ENCODE measurements at places on chromosomes 6 and 20.

- DNase-seq, result no peak
Measured at GRCh38 chr6:72649032-72649984, 27.4 kb downstream of the KCNQ5 start.

GRCh38 chr6:46091080-46091478, 38.7 kb upstream of the ENPP4 start:
- DNase-seq, result no peak

GRCh38 chr20:50220093-50220893, 29.7 kb downstream of the CEBPB start:
- no peak for DNase-seq

DNA sequence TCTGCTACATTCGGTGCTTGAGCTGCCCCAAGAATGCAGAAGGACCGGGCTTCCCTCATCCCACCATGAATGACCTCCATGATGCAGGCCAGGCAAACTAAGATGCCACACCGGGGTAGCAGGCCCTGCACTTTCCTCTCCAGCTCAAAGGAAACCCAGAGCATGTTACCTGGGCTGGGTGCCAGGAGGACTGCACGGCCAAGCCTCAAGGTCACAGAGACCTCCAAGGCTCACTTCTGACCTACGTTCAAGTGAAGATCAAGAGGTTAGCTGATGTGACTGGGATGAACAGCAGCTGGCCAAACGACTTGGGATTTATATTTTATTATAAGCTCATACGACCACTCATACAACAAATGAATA, 501.8 kb downstream of the CD83 start:
- no peak for DNase-seq

DNA sequence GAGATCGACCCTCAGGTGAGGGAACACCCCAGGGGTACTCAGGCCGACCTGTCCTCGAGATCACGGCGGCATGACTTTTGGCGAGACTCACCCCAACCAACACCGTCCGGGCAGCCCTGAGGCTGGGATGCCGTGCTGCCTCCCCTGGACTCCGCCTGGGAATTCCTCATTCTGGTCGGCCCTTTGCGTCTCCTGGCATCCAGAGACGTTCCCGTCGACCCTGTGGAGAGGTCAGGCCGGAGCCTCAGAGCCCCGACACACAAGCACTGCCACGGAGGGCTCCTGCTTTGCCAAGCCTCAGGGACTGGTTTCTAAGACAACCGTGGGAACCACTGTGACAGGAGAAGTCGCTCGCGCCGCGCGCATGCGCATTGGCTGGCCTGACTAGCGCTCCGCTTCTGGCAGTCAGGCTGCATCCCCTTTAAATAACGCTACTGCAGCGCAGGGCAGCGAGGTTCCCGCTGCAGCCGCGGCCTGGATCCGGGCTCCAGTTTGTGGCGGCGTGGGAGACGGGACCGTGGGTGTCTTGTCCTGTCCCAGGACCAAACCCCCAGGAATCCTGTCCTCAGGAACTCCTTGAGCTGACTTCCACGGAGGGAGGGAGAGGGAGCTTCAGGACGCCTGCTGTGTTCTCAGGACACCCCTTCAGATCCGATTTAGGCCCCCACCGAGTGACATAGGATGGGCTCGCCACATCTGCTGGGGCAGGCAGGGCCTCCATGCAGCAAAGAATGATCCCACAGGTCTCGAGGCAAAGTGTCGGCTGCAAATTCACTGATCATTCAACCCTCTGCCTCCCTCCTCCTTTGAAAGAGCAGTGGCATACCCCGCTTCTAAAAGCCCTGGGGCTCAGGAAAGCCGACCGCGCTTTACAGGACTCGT, 163.2 kb upstream of the ZNF337 start:
- DNase-seq, result peak; percentile 56

DNA sequence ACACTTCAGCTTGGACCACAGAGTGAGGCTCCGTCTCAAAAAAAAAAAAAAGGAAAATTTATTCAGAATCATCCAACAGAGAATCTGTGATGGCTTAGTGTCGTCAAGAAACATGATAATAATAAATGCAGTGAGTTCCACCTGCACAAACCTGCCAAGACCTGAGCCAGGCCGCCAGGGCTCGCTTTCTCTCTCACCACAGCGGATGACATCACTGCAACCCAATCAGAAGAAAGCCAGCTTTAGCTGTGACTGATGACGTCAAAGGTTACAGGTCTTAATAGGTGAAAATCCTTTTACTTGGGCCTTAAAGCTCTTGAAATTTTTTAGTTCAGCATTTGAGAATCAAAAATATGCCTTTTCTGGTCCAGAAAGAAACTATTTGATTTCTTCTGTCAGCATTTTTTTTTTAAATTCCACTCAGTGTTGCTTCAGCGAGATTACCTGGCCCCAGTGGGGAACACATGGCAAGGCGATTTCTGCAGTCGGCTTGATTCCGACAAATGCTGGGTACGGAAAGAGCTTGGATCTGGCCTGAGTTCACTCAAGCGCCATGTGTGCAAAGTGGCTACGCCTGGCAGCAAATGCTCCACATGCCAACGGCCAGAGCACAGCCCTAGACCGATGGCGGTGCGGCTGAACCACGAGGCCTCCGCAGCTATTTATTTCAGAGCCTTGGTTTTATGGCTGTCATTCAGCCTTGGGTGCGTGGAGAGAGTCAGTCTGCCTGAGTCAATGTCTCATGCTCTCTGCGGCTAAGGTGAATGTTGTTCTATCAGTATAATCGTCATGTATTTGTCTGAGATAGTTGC, 105.7 kb upstream of the QKI start:
- DNase-seq, result no peak

GRCh38 chr20:24897974-24898373, 51.1 kb upstream of the CST7 start:
- no peak for DNase-seq

GRCh38 chr6:52363228-52363867, 1.4 kb downstream of the PAQR8 start:
- no peak for DNase-seq

GRCh38 chr6:149138699-149139294, 178.7 kb upstream of the TAB2 start:
- DNase-seq, result no peak

- peak; percentile 9 for DNase-seq
Measured at GRCh38 chr6:36914227-36914794, 28.6 kb downstream of the C6orf89 start.

- DNase-seq, result no peak
Measured at GRCh38 chr20:14724036-14724435, 386.6 kb upstream of the FLRT3 start.

DNA sequence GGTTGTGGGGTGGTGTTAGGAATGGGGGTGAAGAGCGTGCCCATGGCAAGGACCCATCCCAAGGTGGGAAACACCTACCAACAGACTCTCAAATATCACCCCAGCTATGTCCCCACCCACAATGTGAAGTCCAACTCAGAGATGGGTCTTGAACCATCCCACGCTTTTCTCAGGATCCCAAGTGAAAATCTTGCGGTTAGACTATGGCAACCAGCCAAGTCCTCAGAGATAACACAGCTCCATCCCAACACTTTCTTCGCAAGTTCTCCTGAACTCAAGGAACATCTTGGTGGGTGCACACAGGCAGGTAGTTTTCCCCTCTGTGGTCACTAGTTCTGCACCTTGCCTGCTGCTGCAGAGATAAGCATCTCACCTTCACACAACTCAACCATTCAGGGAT, 116.0 kb downstream of the CDC5L start:
- no peak for DNase-seq

DNA sequence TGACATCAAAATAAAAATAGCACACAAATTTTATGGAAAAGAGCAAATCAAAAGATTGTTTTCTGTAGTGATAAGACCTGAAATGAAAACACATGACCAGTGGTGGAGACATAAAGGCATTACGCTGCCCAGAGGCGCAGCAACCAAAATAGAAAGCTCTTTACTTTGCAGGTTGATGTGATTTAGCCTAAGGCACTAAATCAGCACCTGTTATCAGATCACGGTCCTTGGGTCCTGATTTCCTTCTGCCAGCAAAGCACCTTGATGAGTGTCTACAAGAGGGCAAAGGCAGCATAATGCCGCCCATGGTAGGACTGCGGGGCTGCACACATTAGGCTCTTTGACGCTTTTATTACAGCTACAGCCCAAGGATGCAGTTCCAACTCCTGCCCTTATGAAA, 19.3 kb upstream of the RAMACL start:
- DNase-seq, result no peak

- no peak for DNase-seq
Measured at GRCh38 chr20:49661560-49662329, 51.9 kb downstream of the B4GALT5 start.

DNA sequence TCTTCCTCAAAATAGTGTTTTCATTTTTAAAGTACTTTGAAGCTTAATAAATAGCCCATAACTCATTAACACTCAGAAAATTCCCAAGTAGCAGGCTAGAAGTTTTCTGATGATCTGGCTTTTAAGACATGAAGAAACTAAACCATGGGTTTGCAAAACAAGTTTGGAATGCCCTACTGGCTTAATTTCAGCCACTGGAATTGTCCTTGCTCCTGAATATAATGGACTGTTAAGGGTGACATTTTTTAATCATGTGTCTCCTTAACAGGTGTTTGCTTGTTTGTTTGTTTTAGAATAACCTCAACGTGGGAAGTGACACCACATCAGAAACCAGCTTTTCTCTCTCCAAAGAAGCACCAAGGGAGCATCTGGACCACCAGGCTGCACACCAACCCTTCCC, 49.1 kb downstream of the ISM1 start:
- DNase-seq, result no peak

DNA sequence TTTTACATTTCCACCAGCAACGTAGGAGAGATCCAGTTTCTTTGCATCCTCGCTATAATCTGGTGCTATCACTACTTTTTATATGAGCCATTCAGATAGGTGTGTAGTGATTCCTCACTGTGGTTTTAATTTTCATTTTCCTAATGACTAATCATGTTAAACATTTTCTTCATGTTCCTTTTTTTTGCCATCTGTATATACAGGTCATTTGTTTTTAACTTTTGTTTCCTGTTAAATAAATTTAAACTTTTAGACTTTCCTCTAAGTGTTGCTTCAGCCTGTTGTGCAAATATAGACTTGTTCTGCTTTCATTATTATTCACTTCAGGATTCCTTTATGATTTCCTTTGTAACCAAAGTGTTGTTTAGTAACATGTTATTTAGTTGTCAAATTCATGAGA, 697.4 kb downstream of the PTPRT start:
- no peak for DNase-seq

GRCh38 chr20:543369-544152, at the start of gene CSNK2A1:
Gene CSNK2A1, minus strand, starts transcription at chr20:543790. Its CDS starts 35,239 bp downstream, at chr20:508551.
- DNase-seq, result peak; percentile 92

GRCh38 chr6:42441697-42442081, 10.0 kb downstream of the TRERF1 start:
- DNase-seq, result no peak

DNA sequence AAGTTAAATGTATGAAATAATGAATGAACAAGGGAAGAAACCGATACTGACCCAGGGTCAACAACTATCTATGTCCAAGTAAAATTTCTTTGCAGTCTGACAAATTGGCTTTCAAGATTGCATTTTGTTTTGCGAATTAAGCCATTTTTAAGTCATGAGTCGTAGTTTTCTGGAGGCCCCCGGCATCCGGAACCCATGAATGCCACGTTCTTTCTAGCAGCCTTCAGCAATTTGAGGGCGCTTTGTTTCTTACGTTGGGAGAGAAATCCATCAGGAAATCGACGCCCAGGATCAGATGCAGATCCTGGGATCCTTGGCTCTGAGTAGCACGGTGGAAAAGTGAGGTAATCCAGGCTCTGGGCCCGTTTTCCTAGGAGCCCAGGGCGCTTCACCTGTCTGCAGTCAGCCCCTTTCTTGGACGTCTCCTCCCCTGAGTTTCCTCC, 309 bp upstream of the ABRACL start:
- DNase-seq, result no peak

- no peak for DNase-seq
Measured at GRCh38 chr20:9038791-9039535, 29.9 kb upstream of the PLCB4 start.

- DNase-seq, result no peak
Measured at GRCh38 chr20:2390951-2391675, 10.4 kb downstream of the TGM6 start.

DNA sequence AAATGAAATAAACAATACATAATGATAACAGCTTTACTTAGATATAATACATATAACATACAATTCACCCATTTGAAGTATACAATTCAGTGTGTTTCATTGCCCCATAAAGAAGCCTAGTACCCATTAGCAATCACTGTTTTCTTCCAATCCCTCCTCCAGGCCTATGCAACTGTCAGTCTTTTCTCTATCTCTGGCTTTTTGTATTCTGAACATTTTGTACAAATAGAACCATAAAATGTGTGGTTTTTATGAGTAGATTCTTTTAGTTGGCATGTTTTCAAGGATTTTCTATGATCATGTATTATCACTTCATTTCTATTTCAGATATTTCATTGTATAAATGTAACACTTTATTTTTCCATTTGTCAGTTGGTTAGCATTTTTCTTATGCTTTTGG, 54.6 kb upstream of the MYO6 start:
- no peak for DNase-seq
